ENCODE measurements at places on chromosomes 2 and 18.

DNA sequence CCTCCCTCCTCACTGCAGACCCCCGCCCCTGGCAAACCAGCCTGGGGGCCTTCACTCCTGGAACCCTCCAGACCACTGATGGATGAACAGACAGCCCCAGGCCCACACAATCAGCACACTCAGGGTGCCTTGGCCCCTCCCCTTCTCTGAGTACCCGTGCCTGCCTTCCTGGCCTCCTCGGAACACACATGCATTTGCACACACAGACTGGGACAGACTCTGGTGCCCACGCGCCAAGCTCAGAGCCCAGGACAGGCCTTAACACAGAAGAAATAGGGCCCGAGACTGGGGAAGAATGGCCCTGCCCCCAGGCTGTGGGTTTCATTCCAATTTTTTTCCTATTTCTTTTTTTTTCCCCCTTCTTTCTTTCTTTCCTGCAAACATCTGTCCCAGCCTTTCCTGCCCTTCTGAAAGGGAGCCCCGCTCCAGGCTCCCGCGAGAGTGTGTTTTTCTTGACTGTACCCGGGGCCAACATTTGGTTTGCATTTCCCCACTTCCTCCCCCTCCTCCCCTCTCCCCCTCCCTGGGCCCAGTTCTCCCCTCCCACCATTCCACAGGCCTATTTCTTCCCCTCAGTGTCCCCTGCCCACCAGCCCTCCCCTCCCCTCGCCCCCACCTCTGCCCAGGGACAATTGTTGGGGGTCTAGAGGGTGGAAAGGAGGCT is 618 bp upstream of the TNS1 start:
- DNase-seq, result no peak

DNA sequence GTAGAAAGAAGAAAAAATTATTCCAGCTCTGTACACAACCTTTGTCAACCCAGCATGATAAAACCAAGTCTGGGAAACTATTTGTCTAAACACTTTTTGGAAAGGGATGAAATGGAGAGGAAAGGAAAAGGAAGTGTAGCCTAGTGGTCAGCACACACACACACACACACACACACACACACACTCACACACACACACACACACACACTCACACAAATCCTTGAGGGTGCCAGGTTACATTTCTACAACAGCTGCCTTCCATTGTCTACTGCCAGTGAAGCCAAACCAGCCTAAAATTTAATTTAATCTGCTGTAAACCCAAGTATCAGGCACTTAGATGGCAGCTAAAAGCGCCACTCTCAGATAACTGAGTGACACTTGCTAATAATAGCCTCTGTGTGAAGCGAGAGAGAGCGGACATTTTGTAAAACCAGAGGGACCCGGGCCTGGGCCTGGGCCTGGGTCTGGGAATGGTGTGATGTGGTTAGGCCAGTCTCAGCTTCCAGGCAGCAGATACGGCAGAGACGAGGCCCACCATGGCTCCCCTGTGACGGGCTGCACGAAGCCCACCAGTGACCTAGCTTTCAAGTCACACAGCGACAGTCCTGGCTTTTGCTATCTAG is 32.4 kb downstream of the BCL11A start:
- DNase-seq, result no peak

- no peak for DNase-seq
These were observed 58.7 kb upstream of the ZNF397 start for GRCh38 chr18:35182151-35182550.

DNA sequence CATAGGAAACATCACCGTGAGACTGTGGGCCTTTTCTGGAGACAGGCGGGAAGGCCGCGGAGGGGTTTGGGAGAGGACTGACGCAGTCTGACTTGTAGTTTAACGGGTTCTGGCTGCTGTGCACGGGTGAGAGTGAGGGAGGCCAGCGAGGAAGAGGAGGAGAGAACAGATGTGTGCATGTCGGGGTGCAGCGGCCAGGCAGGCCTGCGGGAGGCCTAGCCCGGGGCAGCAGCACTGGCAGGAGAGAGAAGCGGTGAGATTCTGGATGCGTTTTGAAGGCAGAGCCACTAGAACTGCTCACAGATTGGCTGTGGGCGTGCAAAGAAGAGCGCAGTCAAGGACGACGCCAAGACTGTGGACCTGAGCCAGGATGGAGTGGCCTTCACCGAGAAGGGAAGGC is 53.9 kb downstream of the PTGR3 start:
- DNase-seq, result no peak

DNA sequence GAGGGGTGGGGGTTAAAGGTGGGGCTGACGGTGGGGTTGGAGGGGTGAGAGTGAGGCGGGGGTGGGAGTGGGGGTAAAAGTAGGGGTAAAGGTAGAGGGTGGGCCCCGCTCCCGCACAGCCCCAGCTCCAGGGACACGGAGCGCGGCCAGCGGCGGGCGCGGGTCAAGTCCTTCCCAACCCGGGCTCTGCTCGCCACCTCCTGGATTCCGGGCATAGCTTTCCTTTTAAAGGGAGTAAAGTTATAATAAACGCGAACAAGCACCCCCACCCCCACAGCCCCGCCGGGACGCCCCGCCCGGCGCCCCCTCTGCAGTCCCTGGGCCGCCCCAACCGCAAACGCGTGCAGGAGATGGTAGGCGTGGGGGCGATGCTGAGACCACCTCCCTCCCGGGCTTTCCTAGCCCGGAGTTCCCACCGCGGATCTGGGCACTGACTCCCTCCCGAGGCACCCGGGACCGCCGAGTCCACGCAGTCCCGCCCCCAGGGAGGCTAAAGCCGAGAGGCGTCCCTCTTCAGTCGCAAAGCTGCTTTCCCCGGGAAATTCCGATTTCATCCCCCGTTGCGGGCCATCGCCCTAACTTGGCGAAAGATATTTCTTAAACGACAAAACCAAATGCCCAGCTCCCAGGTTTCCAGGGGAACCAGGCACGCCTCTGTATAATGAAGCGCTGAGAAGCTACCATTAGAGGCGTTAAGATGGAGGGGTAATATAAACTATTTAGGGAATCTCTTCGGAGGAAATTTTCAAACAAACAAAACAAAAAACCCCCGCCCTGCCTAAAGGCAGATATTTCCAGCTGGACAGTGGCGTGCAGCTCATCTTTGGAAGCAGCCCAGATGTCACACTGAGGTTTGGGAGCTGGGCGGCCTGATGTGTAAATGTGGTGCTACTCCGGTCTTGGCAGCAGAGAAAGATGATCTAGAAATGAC is at the start of gene LIMS2:
Gene LIMS2 (minus strand): TSS at position 200 of the 931 bp plus-strand sequence. CDS start 506 bp downstream, outside the sequence.
- DNase-seq, result no peak
